ENCODE measurements at places on chromosomes 1 and 21.

- DNase-seq = no peak
These were observed 572.1 kb upstream of the BRINP3 start for GRCh38 chr1:191049781-191050180.

- peak; percentile 67 for DNase-seq
These were observed 89.5 kb upstream of the CD53 start for GRCh38 chr1:110783292-110783918.

DNA sequence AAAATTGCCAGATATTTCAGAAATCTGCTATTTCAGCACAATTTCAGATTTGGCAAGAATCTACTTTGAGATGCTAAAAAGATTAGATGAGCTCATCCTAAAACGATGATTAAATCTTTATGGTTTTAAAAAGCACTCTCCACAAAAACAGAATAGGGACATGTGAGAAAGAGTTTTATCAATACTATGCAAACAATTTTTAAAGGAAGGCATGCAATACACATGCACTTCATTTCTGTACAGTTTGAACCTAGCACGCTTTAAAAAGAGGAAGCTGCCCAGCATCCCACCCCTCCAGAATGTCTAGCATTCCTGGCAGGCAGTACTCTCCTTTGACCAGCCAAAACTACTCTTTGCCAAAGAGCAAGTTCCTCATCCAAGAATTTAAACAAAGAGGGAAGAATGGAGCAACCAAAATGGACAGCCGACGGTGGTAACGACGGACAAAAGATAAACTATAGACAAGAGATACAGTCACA, 1.3 kb downstream of the ARHGAP29 start:
- peak; percentile 38 for DNase-seq

DNA sequence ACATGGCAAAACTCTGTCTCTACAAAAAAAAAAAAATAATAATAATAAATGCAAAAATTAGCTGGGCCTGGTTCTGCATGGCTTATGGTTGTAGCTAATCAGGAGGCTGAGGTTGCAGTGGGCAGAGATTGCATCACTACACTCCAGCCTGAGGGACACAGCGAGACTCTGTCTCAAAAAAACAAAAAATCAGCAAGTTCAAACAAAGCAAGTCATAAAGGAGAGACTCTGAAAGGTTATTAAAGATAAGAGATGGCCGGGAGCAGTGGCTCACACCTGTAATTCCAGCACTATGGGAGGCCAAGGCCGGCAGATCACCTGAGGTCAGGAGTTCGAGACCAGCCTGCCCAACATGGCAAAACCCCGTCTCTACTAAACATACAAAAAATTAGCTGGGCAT, 28.8 kb downstream of the COP1 start:
- no peak for DNase-seq

GRCh38 chr1:4301007-4301406, 353.4 kb upstream of the AJAP1 start:
- no peak for DNase-seq

GRCh38 chr1:21821385-21822019, 9.4 kb downstream of the LDLRAD2 start:
- no peak for DNase-seq

DNA sequence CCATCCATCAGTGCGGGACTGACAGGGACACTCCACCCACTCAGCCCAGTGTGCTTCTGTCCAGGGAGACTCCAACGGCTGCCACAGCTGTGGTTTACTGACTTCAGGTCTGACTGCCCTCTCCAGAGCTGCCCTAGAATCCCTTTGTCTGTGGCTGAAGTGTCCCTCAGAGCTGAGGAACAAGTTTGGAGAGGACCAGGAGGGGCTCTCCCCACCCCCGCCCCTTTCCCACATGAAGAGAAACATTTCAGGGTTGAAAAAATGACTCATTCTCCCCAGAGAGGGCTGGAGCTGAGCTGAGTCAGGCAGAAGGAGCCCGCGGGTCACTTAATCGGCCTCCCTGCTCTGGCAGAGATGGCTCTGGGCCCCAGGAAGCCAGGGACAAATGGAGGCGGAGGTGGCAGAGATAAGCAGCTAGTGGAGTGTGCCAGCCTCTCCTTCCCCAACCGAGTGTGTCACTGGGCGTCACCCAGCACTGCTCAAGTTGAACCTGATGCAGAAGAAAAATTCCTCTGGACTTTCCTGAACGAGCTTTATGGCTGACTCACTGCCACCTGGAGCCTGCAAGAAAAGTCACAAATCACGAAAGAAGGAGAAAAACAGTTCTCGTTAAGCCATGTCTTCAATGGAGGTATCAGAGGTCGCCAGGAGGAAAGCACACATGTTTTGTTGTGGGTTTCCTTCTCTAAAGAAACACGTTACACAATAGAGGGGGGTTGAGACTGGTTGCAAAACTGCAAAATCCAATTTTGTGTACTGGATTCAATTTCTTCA, 34.3 kb upstream of the ECE1 start:
- DNase-seq = peak; percentile 90

GRCh38 chr1:27719286-27720251, 6.2 kb upstream of the FAM76A start:
- peak; percentile 30 for DNase-seq

GRCh38 chr1:84635429-84635828, 54.8 kb downstream of the SSX2IP start:
- no peak for DNase-seq

DNA sequence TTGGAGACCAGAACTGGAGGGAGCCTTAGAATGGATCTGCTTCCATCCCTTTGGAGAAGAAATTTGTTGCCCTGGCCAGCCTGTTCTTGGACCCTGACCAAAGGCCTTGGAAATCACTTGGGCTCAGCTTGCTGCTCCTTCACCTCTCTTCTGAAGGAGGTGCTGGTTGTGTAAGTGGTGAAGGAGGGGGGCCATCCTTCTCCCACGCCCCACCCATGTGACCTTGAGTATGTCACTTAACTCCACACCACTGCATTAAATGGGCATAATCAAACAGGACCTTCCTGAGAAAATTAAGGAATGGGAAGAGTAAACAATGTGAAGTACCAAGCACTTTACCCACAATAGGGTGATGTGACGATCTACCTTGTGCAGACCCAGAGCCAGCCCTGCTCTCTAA, 68.3 kb upstream of the GJB5 start:
- no peak for DNase-seq

GRCh38 chr21:38898422-38899096, 92.8 kb downstream of the ETS2 start:
- DNase-seq = no peak

DNA sequence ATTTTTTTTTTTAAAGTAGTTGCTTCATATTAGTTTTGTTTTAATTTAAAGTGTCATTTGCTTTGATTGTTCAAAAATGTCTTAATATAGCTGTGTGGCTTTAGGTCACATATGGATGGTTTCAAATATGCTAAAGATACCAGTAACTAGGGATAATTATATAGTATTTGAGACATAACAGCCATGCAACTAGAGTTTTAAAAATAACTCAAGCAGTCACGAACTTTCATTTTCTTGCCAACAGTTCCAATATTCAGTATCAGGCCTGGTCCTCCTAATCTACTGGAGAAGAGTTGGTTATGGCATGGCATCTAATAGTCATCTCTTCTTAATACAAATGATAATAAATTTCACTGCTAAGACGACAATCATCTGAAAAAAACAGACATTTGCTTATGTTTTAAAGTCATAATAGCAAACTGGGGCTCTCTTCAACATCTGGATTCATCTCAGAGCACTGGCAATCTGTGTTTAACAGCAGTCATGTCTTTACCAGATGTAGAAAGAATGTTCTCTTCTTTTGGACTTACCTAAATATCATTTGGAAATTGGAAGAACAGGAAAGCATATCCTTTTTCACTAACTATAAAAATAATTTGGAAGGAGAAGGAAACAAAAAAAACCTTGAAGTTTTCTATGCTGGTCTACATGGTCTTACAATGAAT, 24.1 kb upstream of the A3GALT2 start:
- DNase-seq = no peak

DNA sequence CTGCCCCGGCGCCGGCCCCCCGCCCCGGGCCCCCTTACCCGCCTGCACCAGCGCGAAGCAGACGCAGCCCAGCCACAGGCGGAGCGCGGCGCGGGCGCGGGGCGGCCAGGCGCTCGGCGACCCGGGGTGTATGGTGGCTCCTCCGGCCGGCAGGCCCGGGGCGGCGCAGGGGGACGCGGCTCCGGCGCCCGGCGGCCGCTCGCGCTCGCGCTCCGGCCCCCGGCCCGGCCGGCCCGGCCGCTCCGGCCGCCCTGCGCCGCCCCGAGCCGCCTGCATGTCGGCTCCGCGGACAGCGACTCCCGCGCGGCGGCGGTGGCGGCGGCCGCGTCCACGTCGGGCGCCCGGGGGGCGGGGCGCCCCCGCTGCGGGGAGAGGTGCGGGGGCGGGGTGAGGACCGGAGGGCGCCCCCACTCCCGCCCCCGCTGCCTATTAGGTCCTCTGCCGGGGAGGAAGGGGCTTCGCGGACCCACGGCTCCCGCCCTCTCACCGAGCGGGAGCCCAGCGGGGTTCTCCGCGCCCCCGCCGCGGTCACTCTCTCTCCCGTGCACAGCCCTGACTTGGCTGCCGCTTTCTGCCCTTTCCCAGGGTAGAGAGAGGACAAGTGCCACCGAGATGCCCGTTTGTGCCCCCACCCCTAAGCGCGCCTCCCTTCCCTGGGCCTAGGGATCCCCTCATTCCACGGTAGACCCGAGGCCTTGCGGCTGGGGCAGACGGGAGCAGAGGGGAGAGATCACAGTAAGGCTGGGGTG, at the start of gene FNDC5:
TSS of gene FNDC5 (minus strand) at position 298 of the 749 bp plus-strand sequence.
- peak; percentile 55 for DNase-seq

DNA sequence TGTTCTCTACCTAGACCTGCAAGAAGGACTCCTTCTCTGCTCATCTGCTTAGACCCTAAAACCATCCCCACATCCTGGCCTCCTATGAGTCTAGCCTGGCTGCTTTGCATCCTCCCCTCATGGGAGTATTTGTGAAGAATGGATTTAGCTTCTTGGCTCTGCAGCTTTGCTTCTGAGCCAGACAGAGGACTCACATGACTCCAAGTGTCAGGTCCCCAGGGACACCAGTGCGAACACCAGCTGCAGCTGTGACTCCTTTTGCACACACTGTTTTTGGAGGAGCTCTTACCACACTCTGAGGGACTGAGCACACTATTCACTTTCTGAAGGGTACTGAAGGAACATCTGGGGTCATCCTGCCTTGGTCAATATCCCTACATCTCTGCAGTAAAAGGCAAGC, 131.8 kb upstream of the SGIP1 start:
- peak; percentile 58 for DNase-seq

GRCh38 chr1:24501371-24502064, 1.1 kb upstream of the RCAN3 start:
- DNase-seq = peak; percentile 48

DNA sequence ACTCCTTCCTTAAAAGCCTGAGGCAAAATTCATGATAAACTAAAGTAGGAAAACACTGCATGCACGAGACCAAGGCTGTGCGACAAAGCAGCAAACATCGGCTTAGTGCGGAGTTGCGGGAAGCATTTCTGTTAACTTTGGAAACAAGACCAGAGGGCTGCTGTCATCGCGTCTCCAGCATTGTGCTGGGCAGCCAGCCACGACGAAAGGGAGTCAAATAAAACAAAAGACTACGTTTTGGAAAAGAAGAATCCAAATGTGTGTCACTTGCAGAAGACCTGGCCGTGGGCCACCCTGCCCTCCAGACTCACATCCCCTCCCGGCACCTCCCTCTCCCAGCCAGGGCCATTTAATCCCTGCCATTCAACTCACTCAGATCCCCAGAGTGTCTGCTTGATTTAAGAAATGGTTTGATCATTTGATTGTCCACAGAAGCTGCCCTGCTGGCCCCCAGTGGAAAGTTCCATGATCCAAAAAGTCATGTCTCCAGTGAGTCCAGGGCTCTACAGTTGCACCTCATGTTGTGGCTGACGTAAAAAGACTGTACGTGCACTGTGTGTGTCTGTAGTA, 2.4 kb upstream of the KRTAP10-11 start:
- DNase-seq = no peak

DNA sequence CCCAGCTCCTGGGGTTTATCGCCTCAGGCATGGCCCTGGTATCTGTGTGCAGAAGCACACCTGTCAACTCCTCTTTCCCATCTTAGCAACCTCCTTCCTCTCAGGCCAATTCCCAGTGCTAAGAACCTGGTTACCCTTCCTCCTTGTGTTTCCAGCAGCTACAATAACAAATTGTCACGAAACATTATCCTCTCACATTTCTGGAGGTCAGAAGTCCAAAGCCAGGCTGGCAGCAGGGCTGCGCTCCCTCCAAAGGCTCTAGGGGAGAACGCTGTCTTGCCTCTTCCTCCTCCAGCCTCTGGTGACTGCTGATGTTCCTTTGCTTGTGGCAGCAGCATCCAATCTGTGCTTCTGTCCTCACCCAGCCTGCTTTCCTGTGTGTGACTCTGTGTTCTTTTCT, 10.7 kb upstream of the MRPS14 start:
- no peak for DNase-seq

- DNase-seq = no peak
These were observed 137.5 kb downstream of the NOS1AP start for GRCh38 chr1:162206749-162207635.

DNA sequence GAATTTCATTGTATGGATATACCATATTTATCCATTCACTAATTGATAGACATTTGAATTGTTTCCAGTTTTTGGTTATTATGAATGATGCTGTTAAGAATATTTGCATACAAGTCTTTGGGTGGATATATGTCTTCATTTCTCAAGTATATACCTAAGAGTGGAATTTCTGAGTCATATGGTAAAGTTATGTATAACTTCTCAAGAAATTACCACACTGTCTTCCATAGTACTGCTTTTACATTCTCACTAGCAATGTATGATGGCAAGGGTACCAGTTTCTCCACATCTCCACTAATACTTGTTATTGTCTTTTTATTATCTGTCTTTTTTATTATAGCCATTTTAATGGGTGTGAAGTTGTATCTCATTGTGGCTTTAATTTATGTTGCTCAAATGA, 74.6 kb upstream of the TENT5C start:
- no peak for DNase-seq

DNA sequence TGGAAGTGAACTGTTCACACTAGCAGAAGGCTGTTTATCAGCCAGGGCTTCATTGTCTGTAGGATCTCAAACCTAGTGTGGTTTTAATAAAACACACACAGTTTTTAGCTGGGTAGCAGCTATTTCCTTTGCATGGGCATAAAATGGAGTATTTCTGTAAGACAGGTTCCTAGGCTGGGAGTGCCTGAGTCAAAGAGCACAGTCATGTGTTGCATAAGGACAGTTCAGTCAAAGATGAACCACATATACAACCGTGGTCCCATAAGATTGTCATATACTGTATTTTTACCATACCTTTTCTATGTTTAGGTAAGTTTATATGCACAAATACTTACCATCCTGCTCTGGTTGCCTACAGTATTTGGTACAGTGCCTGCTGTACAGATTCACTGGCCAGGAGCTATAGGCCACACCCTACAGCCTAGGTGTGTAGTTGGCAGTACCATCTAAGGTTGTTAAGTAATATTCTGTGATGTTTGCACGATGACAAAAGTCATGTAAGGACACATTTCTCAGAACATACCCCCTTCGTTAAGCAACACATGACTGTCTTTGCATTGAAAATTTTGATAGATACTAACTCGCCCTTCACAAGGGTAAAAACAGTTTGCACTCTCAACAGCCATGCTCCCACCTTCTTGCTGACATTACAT, 17.2 kb downstream of the LGALS8 start:
- DNase-seq = no peak

DNA sequence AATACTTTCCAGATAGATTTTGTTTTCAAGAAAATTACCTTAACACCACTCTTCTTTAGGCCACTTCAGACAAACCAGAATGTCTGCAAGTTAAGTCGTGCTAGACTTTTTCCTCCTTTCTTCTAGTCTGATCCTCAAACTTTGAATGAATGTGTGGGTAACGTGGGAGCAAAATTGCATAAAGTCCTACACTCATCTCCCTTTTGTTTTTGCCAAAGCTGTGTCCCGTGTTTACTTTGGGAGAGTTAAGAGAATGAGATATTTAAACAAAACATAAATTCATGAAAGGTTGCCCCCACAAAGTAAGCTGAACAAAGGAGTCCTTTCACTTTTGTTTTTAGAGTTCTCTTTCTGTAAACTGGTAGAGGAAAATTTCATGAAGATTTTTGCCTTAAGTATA, 16.9 kb upstream of the VAMP3 start:
- no peak for DNase-seq
